Central memory CD8-positive, alpha-beta T cell (primary cell): ENCODE measurements at places on chromosomes 2 and 18.

DNA sequence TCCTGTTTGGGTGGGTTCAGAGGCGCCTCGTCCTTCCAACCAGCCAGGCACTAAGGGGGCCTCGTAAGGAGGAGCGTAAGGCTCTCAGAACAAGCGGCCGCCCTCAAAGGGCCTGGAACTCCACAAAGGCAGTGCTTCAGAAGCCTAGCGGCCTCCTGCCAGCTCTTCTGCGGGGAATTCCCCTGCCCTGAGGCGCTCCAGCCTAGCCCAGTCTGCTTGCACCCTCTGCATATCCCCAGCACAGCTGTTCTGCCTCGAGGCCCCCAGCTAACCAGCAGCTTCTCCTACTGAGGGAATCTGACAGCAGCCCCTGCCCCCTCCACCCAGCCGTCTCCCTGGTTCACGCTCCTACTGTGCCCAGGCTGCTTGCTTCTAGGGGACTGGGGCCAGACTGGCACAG is 265.9 kb downstream of the TFCP2L1 start:
- DNase-seq, result no peak
- H3K4me1 ChIP-seq, result no peaks in the 10 kb centered on the region
- H3K27ac ChIP-seq, result no peak overlapping the region
- peaks cover 25% of the 10 kb centered on the region for H3K27me3 ChIP-seq
- no peak overlapping the region for H3K4me3 ChIP-seq
- no peaks in the 10 kb centered on the region for H3K36me3 ChIP-seq

GRCh38 chr2:142867136-142867535 is 10.3 kb upstream of the KYNU start:
- H3K4me3 ChIP-seq, result no peak overlapping the region
- H3K4me1 ChIP-seq, result no peaks in the 10 kb centered on the region
- no peaks in the 10 kb centered on the region for H3K36me3 ChIP-seq

DNA sequence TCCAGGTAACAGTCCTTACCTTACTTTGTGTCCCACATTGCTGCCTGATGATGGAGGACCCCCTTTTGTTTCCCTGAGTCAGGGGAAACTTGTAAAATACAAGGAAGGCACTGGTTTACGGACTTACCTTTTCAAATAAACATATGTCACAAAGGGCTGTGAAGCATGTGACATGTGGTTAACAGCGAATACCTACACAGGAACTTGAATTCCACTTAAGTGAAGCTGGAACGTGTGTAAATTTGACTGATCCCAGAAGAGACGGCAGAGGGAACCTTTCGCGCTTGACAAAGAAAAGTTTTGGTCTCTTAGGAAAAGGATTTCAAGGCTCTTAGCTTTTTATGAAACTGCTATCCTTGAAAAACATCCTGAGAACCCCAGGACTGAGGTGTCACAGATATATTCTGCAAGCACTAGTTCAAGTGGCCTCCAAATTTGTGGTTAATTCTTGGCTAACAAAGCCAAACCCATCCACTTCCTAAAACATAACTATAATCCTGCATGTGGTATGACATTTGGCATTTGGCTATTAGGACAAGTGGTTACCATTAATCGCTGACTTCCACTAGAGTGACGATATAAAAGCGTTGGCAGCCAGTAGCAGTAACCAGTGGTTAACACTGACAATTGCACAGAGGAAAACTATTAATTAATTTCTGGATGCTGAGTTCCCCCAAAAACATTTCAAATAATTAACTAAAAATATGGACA is 55.6 kb downstream of the ITGB6 start:
- no peak overlapping the region for H3K4me3 ChIP-seq
- no peaks in the 10 kb centered on the region for H3K4me1 ChIP-seq
- H3K27me3 ChIP-seq, result peaks cover 59% of the 10 kb centered on the region
- DNase-seq, result no peak
- peaks cover 2% of the 10 kb centered on the region for H3K36me3 ChIP-seq

DNA sequence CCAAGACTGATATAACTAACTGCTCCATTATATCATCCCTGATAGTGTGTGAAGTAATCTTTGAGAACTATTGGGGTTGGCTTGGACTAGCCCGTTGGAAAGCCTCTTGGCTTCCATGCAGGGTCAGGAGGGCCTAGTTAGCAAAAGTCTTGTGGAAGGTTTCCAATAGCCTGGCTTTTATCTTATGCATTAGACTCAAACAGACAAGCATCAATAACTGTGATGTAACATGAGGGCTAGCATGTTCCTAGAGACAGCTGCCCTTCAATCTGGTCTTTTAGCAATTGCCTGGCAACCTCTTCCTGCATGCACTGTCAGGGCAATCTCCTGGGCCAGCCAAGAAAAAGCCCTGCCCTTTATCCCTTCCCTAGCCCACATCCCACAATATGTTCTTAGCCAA is 18.2 kb downstream of the SLC8A1 start:
- H3K36me3 ChIP-seq, result no peaks in the 10 kb centered on the region
- H3K4me1 ChIP-seq, result no peaks in the 10 kb centered on the region
- no peak overlapping the region for H3K27ac ChIP-seq
- H3K27me3 ChIP-seq, result no peaks in the 10 kb centered on the region
- no peak overlapping the region for H3K4me3 ChIP-seq

DNA sequence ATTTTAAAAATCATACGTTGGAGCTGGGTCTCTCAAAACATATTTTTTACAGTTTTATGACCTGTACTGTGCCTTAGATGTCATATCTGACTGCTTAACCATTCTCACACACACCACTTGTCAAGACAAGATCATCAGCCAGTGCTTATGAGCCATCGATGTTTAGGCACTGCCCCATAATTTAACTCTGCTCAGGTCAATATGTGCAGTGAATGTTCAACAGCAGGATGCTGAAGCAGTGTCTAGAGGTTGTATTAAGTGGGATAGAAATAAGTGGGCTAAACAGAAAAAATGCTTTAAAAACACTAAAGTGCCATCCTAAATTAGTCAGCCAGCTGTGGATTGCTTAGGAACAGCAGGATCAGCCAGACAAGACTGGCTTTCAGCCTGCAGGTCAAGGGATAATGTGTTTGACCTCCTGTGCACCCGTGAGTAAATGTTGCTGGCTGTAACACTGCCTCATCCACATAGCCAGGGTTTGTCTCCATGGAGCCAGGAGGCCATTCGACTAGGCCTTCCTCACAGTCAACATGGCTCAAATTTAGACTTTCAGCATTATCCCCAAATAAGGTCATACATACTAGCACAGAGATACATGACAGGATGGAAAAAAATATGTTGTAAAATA is 139.0 kb upstream of the NXPH2 start:
- no peaks in the 10 kb centered on the region for H3K4me1 ChIP-seq
- DNase-seq, result no peak
- H3K4me3 ChIP-seq, result no peak overlapping the region
- no peaks in the 10 kb centered on the region for H3K36me3 ChIP-seq
- no peaks in the 10 kb centered on the region for H3K27me3 ChIP-seq
- no peak overlapping the region for H3K27ac ChIP-seq

DNA sequence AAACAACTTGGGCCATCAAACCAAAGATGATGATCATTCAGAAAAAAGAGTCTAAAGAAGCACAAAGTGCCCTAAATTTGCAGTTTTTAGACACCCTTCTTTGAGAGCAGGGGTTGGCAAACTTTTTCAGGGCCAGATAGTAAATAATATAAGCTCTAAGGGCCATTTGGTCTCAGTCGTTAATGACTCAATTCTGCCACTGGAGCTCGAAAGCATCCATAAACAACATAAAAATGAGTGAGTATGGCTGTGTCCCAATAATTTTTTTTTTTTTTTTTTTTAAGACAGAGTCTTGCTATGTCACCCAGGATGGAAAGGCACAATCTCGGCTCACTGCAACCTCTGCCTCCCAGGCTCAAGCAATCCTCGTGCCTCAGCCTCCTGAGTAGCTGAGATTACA is 152.3 kb downstream of the DTNB start:
- peaks cover 2% of the 10 kb centered on the region for H3K36me3 ChIP-seq
- DNase-seq, result no peak
- H3K27me3 ChIP-seq, result no peaks in the 10 kb centered on the region

- H3K27ac ChIP-seq, result no peak overlapping the region
- no peaks in the 10 kb centered on the region for H3K36me3 ChIP-seq
- peaks cover 9% of the 10 kb centered on the region for H3K27me3 ChIP-seq
- no peak for DNase-seq
- H3K4me1 ChIP-seq, result no peaks in the 10 kb centered on the region
- no peak overlapping the region for H3K4me3 ChIP-seq
Observed at GRCh38 chr2:37526323-37526722, 145.1 kb downstream of the CDC42EP3 start.

GRCh38 chr2:70725505-70725904 is 42.5 kb downstream of the ADD2 start:
- no peak for DNase-seq
- no peak overlapping the region for H3K27ac ChIP-seq
- H3K4me1 ChIP-seq, result no peaks in the 10 kb centered on the region
- no peak overlapping the region for H3K4me3 ChIP-seq
- no peaks in the 10 kb centered on the region for H3K36me3 ChIP-seq
- H3K27me3 ChIP-seq, result no peaks in the 10 kb centered on the region

GRCh38 chr2:241321886-241322285 is 6.2 kb downstream of the SEPTIN2 start:
- peaks cover 68% of the 10 kb centered on the region for H3K4me1 ChIP-seq
- H3K4me3 ChIP-seq, result no peak overlapping the region
- H3K27me3 ChIP-seq, result no peaks in the 10 kb centered on the region
- no peak overlapping the region for H3K27ac ChIP-seq

DNA sequence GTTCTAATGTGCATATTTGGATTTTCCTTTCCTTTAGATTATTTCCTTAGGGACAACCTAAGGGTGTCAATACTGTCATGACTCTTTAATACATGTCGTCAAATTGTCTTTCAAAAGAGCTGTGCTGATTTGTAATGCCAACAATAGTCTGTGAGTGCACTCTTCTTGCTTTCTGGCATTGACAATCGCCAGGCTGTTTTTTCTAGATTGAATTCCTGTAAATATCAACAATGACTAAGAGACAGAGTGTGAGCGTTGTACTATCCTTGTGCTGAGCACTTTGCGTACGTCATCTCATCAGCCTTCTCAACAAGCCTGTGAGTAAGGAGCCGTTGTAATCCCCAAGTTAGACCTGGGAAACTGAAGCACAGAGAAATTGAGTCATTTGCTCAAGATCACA is 96.0 kb downstream of the ACOXL start:
- no peaks in the 10 kb centered on the region for H3K36me3 ChIP-seq
- H3K27ac ChIP-seq, result no peak overlapping the region
- peaks cover 27% of the 10 kb centered on the region for H3K4me1 ChIP-seq
- H3K27me3 ChIP-seq, result no peaks in the 10 kb centered on the region
- peak overlapping the region; percentile 55 for H3K4me3 ChIP-seq

DNA sequence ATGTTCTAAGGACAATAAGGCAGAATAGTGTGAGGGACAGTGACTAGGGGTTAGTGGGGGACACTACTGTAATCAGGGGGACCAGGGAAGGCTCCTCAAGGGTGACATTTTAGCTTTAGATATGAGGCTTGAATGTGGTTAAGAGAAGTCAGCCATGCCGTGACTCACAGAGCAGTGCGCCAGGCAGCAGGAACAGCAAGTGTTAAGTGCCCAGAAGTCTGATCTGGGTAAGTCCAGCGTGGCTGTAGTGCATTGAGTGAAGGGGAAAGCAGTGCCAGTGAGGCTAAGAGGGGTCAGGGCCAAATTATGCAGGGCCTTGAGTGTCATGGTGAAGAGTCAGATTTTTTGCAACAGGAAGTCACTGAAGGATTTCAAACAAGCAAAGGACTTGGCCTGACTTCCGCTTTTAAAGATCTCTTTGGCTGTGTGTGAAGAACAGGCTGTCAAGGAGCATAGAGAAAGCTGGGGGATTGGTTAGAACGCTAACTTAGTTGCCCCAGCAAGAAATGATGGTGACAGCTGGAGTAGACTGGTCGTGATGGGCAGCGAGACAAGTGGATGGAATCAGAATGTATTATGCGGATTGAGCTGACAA is 151.5 kb downstream of the MSH2 start:
- no peaks in the 10 kb centered on the region for H3K4me1 ChIP-seq
- peaks cover 24% of the 10 kb centered on the region for H3K27me3 ChIP-seq
- no peak overlapping the region for H3K4me3 ChIP-seq
- no peaks in the 10 kb centered on the region for H3K36me3 ChIP-seq
- DNase-seq, result no peak
- no peak overlapping the region for H3K27ac ChIP-seq

GRCh38 chr2:215617060-215617824 is 181.4 kb upstream of the FN1 start:
- no peak for DNase-seq
- H3K4me3 ChIP-seq, result no peak overlapping the region
- H3K27me3 ChIP-seq, result peaks cover 12% of the 10 kb centered on the region
- H3K4me1 ChIP-seq, result no peaks in the 10 kb centered on the region
- no peak overlapping the region for H3K27ac ChIP-seq

- no peaks in the 10 kb centered on the region for H3K36me3 ChIP-seq
- DNase-seq, result no peak
- H3K4me1 ChIP-seq, result no peaks in the 10 kb centered on the region
- H3K27me3 ChIP-seq, result no peaks in the 10 kb centered on the region
Observed at GRCh38 chr18:5717256-5717655, 173.5 kb upstream of the EPB41L3 start.

DNA sequence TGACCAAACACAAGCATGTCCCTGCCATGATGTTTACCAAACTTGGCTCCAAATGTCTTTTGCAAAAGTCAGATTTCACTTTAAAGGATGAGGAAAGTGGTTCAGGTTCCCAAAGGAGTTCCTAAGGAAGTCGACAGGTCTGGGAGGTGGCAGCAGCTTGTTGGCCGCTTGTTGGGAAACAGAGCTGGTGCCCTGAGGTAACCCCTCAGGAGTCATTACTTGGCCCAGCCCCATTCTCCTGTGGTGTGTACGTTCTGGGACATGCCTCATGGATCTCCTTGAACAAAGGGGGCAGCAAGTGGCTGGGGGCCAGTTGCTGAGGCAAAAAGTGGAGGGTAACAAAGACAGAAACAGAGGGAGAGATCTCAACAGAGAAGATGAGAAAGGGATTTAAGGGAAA is 10.9 kb downstream of the TMBIM1 start:
- H3K27me3 ChIP-seq, result no peaks in the 10 kb centered on the region
- no peak for DNase-seq
- H3K27ac ChIP-seq, result peak overlapping the region; percentile 90
- peaks cover 48% of the 10 kb centered on the region for H3K36me3 ChIP-seq
- no peak overlapping the region for H3K4me3 ChIP-seq

DNA sequence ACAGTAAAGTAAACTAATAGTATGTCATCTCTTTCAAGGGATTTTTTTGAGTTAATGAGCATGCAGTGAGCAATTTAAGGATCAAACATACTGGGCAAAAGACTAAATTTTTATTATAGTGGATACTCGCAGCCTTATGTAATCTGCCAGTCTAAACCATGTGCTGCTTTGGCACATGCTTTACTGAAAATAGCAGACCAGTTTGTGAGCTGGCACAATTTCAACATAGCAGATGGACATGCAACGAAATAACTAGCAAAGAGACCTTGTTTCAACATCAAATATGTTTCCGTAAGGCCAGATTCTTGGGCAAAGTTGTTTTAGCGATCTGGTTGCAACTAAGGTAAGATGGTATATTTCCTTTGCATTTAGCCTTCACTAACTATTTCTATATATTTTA is 807.3 kb downstream of the NR4A2 start:
- no peak overlapping the region for H3K4me3 ChIP-seq
- no peaks in the 10 kb centered on the region for H3K4me1 ChIP-seq
- no peaks in the 10 kb centered on the region for H3K27me3 ChIP-seq
- H3K27ac ChIP-seq, result no peak overlapping the region
- H3K36me3 ChIP-seq, result no peaks in the 10 kb centered on the region

GRCh38 chr2:3483227-3483985 is 35.9 kb downstream of the ADI1 start:
- H3K4me3 ChIP-seq, result no peak overlapping the region
- H3K36me3 ChIP-seq, result peaks cover 7% of the 10 kb centered on the region
- DNase-seq, result no peak
- no peak overlapping the region for H3K27ac ChIP-seq
- H3K27me3 ChIP-seq, result no peaks in the 10 kb centered on the region

GRCh38 chr2:70143314-70144150 is 47.3 kb downstream of the C2orf42 start:
- H3K27ac ChIP-seq, result peak overlapping the region; percentile 99
- peak; percentile 54 for DNase-seq
- H3K36me3 ChIP-seq, result peaks cover 16% of the 10 kb centered on the region
- H3K4me1 ChIP-seq, result peaks cover 45% of the 10 kb centered on the region
- peak overlapping the region; percentile 82 for H3K4me3 ChIP-seq
